ENCODE measurements at places on chromosomes 12 and 14. TPM values are rescaled to one million over a fixed set of nuclear protein-coding genes. Genes with fewer than 3 reads are reported as not detected.

IRAK3 gene
- 4.8 TPM for total RNA-seq

FAM186B gene
- total RNA-seq: 0.29 TPM

ANKS1B gene
- total RNA-seq: 0.46 TPM

ACACB gene
- total RNA-seq: 7.5 TPM

PTPRR gene
- not detected for total RNA-seq

OLR1 gene
- total RNA-seq: not detected

RERGL gene
- not detected for total RNA-seq

ENDOU gene
- not detected for total RNA-seq

LMO3 gene
- not detected for total RNA-seq

CCND2 gene
- 821 TPM for total RNA-seq

HCAR3 gene
- total RNA-seq: 0.27 TPM

ADAMTS20 gene
- total RNA-seq: not detected

TMEM63C gene
- total RNA-seq: 0.80 TPM

A2M gene
- total RNA-seq: not detected

CEBPE gene
- 0.34 TPM for total RNA-seq

FAR2 gene
- 11.3 TPM for total RNA-seq

SOX5 gene
- total RNA-seq: 1.5 TPM

ACSS3 gene
- total RNA-seq: 0.05 TPM

NRL gene
- 2.4 TPM for total RNA-seq

NEUROD4 gene
- total RNA-seq: not detected

NKX2-1 gene
- not detected for total RNA-seq

NPFF gene
- not detected for total RNA-seq

ANO2 gene
- total RNA-seq: not detected

PROX2 gene
- not detected for total RNA-seq

NANOG gene
- not detected for total RNA-seq

C14orf180 gene
- not detected for total RNA-seq

BIN2 gene
- 187 TPM for total RNA-seq

CACNA1C gene
- total RNA-seq: 0.42 TPM
